ENCODE measurements at places on chromosomes 2 and 18.

DNA sequence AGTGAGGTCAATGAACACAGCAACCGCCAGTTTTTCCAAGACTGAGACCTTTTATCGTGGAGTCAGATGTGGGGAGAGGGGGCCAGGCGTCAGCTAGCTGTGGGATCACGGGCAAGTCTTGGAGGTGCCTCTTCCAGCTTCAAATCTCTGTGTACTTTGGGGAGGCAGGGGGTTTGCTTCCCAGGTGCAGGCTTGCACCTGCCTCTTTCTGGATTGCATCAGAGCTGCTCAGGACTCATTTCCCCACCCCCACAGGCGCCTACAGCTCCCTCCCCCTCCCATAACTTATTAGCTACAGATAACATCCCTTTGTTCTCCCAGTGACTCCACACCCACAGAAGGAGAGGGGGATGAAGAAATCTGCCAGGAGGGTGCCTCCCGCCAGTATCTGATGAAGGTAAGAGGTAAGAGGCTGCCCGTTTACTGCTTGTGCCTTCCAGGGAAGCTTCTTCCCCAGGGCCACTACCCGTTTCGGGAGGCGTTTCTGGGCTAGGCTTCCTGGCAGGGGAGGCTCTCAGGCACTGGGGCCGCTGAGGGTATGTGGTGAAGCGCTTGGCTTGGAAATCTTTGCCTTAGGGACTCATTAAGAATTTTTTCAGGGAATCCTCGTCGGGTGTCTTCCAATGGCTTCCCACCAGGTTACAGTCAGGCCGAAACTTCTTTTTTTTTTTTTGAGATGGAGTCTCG is 18.8 kb upstream of the MRPL33 start:
- DNase-seq, result no peak

GRCh38 chr2:105087273-105087672 is 49.4 kb downstream of the MRPS9 start:
- no peak for DNase-seq

DNA sequence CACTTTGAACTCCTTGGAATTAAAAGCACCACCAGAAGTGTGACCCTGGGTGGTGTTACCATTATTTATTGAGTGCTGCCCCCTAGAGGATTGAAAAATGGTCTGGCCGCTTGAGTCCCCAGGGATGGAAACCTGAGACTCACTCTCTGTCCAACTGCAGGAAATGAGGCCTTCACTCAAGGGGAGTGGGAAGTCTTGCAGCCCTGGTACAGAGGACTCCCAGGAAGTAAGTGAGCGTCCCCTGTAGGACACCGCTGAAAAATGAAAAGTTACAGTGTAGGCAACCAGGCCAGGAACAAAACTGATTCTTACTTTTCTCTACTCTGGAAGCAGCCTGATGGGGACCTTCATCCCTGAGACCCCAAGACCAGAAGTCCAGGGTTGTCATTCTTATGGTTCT is 2.2 kb upstream of the NRP2 start:
- DNase-seq, result no peak

DNA sequence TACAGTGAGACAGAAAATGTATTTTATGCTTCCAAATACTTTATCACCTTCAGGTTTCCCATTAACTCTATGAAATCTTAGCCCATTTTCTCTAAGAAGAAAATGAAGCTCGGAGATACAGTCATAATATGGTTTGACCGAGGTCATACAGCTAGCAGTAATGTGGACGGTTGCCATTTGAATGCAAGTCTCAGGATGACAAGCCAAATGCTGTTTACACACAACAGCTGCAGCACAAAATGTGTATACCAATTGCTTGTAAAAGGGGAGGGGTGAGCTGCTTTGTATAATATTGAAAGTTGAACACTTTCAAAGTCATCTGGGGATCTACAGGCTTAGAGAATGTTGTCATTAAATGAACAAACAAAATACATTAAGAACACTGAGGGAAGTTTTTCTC is 93.8 kb upstream of the FSIP2 start:
- no peak for DNase-seq

GRCh38 chr2:12488352-12489318 is 228.1 kb upstream of the TRIB2 start:
- DNase-seq, result no peak

- no peak for DNase-seq
Observed at GRCh38 chr2:29632018-29632417, 289.4 kb downstream of the ALK start.

DNA sequence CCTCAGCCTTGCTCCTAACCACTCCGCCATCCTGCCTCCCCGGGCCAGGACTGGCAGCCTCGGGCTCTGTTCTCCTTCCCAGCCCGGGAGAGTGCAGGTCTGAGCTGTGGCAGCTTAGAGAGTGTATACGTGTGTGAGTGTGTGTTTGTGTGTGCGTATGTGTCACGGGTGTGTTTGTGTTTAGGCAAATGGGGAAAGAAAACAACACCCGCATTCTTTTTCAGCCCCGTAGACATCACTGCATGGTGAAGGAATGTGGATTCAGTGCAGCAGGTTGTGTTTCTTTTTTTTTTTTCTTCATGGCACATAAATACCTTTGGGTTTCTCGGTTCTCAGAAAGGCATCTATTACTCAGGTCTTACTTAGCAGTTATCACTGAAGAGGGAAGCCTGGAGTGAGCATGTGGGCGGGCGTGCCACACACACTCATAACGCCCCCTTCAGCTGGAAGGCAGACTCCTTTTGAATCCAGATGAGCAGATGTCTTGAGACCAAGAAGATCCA is 44.2 kb downstream of the GLI2 start:
- no peak for DNase-seq

DNA sequence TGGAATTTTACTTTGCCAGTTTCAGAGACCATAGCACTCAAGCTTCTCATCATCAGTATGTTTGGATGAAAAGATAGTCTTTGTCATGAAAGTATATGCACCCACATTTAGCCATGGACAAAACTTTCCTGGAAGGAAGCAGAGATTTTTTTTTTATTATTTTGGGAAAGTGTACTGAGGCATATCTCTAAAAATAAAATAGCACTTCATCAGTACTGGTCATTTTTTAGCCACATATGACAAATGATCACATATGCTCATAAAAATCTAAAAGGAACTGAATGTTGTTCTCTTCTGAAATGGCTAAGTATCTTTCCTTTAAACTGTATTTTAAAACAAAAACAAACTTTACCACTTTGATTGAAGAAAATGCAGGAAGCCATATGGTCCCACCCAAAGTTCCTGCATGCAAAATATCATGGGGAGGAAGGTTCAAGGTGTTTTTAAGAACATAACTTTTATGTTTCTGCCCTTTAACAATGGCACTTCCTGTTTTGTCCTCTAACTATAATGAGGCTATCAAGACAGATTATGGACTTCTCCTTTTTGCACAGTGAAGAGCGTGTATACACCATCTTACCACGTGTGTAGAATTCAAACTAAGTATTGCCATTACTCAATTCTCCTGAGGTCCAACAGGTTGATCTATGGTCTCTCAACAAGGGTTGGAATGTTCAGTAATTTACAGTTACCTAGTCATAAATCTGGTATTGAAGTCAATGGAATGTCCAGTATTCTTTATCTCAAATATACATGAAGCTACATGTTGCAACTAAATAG is 77.1 kb upstream of the SLC39A10 start:
- DNase-seq, result no peak

DNA sequence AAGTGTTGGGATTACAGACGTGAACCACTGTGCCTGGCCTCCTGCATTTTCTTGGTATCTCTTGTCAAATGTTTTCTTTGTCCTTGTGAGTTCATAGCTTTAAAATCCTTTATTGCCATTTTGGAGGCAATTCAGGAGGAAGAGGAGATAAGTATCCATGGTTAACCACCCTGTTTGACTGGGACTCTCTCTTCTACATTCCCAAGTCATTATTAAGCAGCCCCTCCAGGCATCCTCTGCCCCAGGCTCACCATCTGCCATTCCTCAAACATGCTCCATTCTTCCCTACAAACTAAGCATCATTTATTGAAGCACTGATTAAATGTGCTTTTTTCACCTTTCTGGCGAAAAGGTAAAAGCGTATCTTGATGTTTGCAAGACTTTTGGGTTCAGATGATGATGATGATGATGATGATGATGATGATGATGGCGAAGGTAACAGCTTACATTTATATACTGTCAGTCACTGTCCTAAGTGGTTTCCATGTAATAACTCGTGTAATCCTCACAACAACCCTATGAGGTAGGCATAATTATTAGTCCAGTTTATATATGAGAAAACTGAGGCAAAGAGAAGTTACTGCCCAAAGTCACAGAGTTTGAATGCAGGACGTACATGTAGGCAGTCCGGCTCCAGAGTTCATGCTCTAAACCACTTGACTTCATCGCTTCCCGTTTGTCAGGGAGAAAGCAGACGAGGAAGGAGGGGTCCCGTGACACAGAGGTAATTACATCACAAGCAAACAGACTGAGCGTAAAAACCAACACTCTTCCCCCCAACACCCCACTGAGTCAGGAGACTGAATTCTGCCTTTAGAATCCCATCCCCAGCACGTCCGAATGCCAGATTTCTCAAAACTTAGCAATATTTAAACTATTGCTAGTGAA is 69.7 kb upstream of the ACKR3 start:
- no peak for DNase-seq

GRCh38 chr2:69810550-69810949 is 18.9 kb upstream of the GMCL1 start:
- DNase-seq, result no peak

- DNase-seq, result no peak
Observed at GRCh38 chr2:74077636-74078035, 70.1 kb downstream of the BOLA3 start.

DNA sequence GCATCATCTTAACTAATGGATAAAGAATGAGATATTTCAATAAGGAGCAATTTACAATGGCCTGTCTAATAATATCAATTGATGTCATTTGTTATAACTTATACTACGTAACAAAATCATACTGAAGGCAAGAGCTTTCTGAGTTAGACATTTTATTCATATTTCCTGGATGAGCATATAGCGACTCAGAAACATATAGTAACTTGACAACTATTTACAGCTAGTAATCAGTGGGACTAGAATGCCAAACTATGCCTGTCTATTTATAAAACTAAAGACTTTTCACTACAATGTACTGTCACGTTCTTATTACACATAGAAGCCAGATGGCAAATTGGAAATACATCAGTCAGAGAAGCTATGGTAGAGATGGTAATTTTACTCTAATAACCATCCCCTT is 766.2 kb upstream of the TMEFF2 start:
- DNase-seq, result no peak
